ENCODE measurements at places on chromosomes 13 and 19. TPM values are rescaled to one million over a fixed set of nuclear protein-coding genes. Genes with fewer than 3 reads are reported as not detected.

CEACAM20 gene
- 0.08 TPM for total RNA-seq

RFXAP gene
- 1.2 TPM for total RNA-seq

ZNF284 gene
- 0.39 TPM for total RNA-seq

PLK5 gene
- not detected for total RNA-seq

DUS3L gene
- total RNA-seq, result 35.2 TPM

DCT gene
- not detected for total RNA-seq

FCER2 gene
- not detected for total RNA-seq

GDF15 gene
- total RNA-seq, result 63.2 TPM

TJP3 gene
- total RNA-seq, result 0.53 TPM

FGF21 gene
- total RNA-seq, result not detected

KRTDAP gene
- total RNA-seq, result not detected

VSTM1 gene
- total RNA-seq, result 0.50 TPM

PEG3 gene
- total RNA-seq, result not detected

EPS8L1 gene
- total RNA-seq, result 3.7 TPM

ACP7 gene
- 0.12 TPM for total RNA-seq

CEACAM19 gene
- 8.3 TPM for total RNA-seq

BAX gene
- total RNA-seq, result 293 TPM

TEX26 gene
- not detected for total RNA-seq

CAPN12 gene
- 5.0 TPM for total RNA-seq

NOVA2 gene
- 0.12 TPM for total RNA-seq

Data from A549 treated with CORT108297 at 1 μM for 4 hours (cell line).